Ecto neural progenitor cell (in vitro differentiated cells): ENCODE measurements at places on chromosomes 13 and 19.

DNA sequence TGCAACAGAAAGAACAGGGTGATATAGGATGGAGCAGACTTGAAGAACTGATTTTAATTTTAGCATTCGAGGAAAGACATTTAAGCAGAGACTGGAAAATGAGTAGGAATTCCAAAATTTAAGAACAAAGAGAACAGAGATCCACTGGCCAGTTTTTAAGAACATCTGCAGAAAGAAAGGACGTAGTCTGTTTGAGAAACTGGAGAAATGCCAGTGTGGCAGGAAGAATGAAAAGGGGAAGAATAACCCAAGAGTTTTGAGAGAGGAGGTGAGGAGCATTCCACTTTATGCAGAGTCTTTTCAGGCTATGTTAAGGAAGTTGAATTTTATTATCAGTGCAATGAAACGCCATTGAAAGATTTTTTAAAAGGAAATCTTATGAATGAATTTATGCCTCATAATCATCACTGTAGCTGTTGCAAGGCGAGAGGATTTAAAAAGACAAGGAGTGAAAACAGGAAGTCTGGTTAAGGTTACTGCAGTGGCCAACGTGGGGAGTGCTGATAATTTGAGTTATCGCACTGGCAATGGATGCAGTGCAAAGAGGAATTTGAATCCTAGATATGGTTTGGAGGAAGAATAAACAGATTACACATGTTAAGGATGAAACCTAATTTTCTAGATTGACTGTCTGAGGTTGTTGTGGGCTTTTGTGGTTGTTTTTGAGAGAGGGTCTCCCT lies 253.8 kb downstream of the DACH1 start:
- DNase-seq = no peak

DNA sequence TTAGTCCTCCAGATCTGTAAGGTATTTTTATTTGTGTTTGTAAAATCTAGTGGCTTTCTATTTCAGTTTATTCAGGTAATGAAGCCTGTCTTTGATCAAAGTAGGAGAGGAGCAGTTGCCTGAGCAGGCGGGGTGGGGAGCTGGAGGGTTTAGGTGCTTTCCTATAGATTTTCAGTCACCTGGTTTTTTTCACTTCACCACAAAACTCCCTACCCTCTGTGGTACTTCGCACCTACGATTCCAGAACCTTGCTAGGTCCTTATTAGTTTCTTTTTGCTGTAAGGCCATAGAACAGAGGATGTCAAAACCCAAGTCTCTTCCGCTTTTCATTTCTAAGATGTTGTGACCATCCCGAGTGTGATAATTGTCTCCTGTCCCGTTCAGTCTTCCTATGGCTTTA lies 26.6 kb downstream of the SLAIN1 start:
- DNase-seq = no peak

DNA sequence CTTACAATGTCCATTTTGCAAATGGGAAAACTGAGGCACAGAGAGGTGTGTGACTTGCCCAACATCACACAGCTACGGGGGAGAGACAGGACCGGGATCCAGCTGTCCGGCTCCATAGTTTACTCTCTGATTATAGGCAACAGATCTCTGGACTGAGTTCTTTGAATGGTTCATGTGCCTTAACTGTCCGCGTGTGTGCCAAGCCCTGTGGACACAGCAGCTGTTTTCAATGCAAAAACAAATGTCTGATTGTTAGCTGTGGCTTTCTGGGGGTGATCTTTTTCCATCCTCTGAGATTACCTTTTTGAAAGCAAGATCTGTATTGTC lies 94.1 kb downstream of the KL start:
- DNase-seq = no peak

- no peak for DNase-seq
Observed at GRCh38 chr13:93951108-93951507, 528.4 kb downstream of the DCT start.

- DNase-seq = no peak
Observed at GRCh38 chr19:14411938-14412245, 7.2 kb downstream of the DDX39A start.
